ENCODE measurements at places on chromosomes 2 and 18.

DNA sequence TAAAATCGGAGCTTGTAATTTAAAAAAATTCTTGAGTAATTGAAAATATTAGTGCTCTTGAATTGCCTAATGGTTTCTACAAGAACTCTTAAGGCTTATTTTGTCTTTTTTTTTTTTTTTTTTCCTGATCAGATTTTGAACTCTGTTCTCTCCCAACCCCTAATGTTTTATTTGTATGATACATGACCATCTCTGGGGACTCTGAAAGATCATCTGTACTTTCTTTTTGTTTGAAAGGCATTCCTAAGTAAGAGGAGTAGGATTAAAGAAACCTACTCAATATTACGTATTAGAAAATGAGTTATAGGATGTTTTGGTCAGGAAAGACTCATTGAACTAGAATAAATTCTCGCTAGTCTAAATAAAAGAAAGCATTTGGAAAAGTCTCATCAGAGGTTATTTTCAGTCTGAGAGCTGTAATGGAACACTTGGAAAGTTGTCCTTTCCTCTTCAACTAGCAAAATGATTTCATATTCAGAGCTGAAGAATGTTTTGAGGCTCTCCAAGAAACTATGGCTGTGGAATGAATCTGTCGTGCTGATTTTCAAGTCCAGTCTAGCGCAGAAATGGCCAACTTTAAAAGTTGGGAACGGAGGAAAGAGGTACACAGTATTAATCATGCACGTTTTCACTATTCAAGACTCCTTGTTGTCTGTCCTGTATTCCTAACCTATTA is 182.7 kb downstream of the PRPF40A start:
- no peak for DNase-seq

DNA sequence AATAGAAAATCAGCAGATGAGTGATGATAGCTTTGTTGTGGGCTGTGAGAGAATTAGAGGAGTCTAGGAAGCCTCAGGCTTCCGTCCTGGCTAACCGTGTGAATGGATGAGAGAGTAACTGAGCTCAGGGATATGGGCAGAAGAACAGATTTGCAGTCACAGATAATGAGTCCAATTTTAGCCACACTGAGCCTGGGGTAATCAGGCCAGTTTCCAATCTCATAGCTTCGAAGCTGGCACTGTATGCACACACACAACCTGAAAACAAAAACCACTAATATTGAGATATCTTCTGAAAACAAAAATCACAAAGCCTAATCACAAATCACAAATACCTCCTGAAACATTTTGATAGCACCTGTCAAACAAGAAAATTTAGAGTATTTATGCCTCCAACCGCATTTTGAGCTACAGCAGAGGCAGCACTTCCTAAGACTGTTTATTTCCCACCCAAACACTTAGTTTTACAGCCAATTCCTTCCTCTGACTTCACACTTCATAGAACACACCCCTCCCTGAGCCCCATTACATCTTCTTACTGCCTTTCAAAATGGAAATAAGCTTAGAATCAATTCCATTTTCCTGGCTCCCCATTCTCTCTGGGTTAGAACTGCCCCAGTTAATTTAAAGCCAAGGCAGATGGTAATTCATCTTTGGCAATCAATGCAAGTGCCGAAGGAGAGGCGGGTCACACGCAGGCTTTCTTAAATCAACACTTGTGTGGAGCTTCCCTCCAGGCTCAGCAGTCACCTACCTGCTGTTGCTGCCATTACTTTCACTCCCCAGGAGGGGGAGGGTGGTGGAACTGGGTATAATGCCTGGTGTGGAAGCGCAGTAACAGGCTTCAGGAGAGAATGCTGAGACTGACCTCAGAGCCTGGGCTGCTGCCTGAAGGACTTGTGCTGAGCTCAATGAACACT is 18.9 kb downstream of the TTR start:
- DNase-seq, result no peak

DNA sequence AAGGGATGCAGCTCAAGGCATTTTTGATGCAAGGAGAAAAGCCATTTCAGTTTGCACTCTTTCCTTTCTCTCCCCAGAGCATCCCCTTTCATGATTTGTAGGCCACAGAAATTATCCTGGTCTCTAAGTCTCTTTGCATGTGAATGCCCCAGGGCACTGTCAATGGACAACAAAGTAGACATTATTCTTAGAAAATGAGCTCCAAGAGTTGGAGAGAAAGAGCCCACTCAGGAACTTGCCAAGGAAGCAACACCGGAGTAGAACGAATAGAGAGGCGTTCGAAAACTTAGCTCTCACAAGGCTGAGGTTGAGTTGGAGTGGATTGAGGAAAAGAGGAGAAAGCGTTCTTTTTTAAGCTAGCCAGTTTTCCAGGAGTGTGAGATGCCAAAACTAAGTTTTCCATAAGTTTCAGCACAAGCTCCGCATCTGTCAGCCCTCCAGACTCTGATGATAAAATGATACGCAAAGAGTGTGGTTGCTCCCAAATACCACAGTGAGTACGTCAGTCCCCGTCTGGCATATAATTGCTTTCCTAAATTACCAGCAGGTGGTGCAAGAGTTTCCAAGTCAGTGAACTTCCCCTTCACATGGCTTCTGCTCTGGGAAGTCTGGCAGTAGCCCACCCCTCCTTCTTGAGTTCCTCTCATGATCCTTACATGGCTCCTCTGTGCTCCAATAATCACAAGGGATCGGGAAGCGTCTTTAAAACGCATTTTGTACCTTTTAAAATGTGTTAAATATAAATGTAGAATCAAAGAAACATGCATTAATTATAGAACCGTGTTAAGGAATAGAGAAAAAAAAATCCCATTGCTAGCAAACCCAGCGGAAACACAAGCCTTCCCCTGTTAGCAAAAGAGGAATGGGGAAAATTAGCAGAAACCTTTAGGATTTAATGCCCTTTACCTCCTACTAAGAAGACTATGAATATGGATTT is 1060.6 kb upstream of the FANCL start:
- DNase-seq, result peak; percentile 74

- no peak for DNase-seq
Observed at GRCh38 chr2:53498210-53498609, 269.4 kb upstream of the CHAC2 start.

- no peak for DNase-seq
Observed at GRCh38 chr2:134139611-134140010, 114.3 kb upstream of the MGAT5 start.

DNA sequence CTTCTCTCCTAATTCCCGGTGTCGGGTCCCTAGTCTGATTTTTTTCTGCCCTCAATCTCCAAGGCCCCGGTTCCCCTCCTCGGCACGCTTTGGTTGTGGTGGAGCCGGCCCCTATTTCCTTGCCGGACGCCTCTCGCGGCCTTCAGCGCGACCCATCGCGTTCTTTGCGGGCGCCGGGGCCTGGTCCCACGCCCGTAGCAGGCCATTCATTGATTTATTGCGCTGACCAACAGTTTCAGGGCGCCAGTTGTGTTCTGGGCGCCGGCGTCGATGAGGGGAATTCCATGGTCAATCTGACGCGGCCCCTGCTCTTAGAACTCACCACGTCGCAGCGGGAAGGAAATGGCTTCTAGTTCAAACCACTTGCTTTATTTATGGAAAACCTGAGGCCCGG is 396 bp downstream of the CNOT9 start:
- peak; percentile 81 for DNase-seq

GRCh38 chr2:195410074-195410671 is 246.9 kb upstream of the SLC39A10 start:
- DNase-seq, result no peak

DNA sequence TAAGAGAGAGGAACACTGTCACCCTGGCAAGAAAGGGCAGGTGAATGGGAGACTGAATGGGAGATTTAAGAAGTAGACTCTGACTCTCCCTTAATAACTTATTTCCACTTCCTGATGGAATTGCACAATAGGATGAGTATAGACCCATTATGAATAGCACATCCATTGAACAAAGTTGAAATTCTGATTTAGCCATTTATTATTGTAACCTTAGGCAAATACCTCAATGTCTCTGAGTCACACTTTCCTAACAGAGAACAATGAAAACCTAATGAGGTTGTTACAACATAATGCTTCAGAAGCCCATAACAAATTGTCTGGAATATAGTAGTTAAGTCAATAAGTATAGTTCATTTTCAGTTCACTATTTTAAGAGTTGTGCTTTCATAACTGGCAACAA is 78.9 kb downstream of the NRXN1 start:
- DNase-seq, result peak; percentile 16

GRCh38 chr2:148909114-148909513 is 34.1 kb downstream of the KIF5C start:
- peak; percentile 2 for DNase-seq

DNA sequence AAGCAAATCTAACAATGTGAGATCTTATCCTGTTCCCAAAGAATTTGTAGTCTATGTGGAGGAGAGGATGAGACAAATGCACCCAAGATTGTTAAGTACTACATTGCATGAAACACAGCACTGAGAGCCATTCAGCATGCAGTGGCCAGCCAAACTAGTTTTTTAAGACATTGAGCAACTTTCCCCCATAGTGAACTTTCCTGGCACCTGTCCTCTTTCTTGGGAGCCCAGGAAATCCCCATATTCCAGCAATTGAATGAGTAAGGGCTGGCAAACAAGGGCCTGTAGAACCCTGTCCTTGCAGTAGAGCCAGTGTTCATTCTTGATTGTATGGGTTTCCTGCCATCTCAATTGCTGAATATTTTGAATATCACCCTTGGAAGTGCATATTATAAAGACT is 58.8 kb upstream of the FIGN start:
- DNase-seq, result no peak

GRCh38 chr2:187078297-187078696 is 229.3 kb upstream of the ZSWIM2 start:
- DNase-seq, result peak; percentile 41

DNA sequence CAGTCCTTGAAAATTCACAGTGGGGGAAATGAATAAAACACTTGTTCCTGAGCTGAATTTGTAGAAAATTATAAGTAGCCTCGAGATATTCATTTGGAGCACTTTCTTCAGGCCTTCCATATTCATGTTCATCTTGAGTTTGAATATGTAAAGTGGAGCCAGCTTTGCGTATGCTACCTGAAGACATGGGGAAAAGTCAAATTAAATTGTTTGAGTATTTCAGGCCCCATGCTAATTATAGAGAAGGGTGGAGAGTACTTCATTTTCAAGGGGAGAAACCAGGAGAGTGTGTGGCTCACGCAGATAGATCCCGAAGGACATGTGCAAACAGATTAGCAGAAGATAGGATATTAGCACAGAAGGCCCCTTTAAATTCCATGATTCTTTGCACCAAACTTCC is 7.7 kb downstream of the RPRM start:
- no peak for DNase-seq

DNA sequence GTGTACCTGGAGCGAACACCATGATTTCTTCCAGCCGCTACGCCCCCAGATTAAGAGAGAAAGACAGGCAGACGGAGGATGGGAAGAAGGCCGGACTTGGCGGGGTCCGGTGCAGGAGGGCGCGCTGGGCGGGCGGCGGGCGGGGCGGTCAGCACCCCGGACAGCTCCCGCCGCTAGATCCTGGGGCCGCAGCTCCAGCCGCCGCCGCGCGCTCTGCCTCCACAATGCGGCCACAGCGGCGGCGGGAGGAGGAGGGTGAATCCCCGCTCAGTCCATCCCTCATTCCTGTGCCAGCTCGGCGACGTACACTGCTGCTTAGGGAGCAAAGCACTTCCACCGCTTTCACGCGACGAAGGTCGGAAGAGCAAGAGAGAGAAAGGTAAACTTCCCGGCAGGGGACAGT is at the start of gene AKAIN1:
AKAIN1 (minus strand) TSS at position 226 of the 403 bp plus-strand sequence; CDS start at position 22, 204 bp downstream.
- peak; percentile 0 for DNase-seq

DNA sequence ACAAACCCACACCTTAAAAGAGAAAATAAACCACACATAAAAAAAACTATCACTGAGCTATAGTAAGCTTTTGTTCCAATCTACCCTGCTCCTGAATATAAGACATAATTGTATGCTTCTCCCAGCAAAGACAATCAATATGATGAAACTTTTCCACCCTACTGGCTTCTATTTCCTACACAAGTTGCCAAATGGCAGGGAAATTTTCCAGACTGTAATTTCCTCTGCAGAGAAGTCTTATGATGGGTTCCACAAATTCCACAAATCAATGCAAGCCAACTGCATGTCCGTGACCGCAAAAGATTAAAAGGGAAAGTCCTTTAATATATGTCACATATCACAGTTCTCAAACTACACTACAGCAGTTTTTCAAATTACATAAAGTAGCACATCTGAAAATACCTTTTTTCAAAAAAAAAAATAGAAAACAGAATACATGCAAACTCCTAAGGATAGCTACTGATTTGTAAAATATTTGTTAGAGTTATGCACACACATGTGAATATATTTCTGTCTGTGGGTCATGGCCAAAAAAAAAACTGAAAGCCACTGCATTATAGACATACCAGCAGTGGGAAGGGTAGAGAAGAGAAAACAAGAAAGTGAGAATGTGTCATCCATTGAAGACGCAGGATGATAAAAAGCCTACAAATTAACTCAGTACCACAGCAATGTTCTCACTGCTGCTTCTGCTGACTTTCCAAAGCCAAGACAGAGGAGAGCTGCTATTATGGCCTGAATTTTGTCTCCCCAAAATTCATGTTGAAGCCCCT is 61.4 kb downstream of the RPL31 start:
- DNase-seq, result peak; percentile 39

GRCh38 chr2:213932-214693 is 49.7 kb downstream of the SH3YL1 start:
- DNase-seq, result no peak

- no peak for DNase-seq
Observed at GRCh38 chr2:159585622-159586021, 30.7 kb downstream of the BAZ2B start.

DNA sequence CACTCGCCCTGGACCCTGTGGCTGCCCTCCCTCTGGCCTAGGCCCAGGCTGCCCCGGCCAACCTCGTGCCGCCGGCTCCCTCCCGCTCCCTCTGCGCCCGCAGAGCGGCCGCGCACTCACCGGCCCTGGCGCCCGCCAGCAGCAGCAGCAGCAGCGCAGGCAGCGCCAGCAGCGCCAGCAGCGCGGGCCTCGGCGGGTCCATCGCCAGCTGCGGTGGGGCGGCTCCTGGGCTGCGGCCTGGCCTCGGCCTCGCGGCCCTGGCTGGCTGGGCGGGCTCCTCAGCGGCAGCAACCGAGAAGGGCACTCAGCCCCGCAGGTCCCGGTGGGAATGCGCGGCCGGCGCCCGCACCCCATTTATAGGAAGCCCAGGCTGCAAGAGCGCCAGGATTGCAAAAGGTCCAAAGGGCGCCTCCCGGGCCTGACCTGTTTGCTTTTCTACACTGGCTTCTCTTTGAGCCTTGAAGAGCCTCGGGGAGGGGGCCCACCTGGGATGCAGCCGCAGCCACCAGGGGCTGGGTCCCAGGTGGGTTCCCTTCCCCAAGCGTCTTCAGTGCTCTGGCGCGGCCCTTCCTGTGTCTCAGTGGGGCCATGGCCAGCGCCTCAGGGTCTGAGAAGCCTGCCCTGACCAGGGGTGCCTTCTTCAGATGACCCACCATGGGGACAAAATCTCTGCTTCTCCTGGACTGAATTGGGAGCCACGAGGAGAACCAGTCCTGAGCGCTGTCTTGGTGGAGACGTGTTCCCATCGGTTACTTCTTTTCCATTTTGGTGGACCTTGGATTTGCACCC is at the start of gene APOB:
APOB (minus strand) TSS at position 330 of the 789 bp plus-strand sequence; CDS start at position 202, 128 bp downstream.
- DNase-seq, result no peak

GRCh38 chr2:129480790-129481189 is 498.7 kb upstream of the RAB6C start:
- no peak for DNase-seq

GRCh38 chr18:65282096-65282495 is 468.7 kb upstream of the CDH7 start:
- DNase-seq, result no peak

All from foreskin fibroblast (primary cell).